ENCODE measurements at places on chromosomes 6 and 20. TPM values are rescaled to one million over a fixed set of nuclear protein-coding genes. Genes with fewer than 3 reads are reported as not detected.

The RFX6 gene
- total RNA-seq = not detected

The RBM24 gene
- total RNA-seq = 4.2 TPM

The RAD21L1 gene
- total RNA-seq = not detected

The KIF3B gene
- 59.6 TPM for total RNA-seq

The RHAG gene
- total RNA-seq = 0.52 TPM

The OR12D3 gene
- total RNA-seq = not detected

The BMP2 gene
- total RNA-seq = 55.8 TPM

The ADGB gene
- not detected for total RNA-seq

The CPXM1 gene
- total RNA-seq = 6.8 TPM

All from mucosa of gallbladder (tissue), 1 donor.